ENCODE measurements at places on chromosomes 12 and 14.

DNA sequence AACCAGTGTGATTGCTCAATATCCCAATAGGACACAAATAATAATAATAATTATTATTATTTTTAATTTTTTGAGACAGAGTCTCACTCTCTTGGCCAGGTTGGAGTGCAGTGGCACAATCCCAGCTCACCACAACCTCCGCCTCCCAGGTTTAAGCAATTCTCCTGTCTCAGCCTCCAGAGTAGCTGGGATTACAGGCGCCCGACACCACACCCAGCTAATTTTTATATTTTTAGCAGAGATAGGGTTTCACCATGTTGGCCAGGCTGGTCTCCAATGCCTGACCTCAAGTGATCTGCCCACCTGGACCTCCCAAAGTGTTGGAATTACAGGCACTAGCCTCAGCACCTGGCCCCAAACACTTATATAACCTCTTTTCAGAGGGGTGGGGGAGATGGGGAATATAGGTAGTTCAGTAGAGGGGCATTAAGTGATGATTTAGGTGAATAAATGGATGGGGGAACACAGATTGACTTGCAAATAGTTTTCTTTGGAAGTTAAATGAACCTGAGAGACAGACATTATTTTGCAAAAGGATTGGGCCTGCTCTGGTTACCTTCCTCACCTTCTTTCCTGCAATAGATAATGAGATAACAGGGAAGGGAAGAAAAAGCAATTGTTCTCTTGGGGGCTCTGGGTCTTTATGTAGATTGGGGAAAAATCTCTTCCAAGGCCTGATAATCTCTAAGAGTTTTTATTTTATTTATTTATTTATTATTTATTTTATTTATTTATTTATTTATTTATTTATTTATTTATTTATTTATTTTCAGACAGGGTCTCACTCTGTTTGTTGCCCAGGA is 57.7 kb downstream of the RESF1 start:
- no peak overlapping the region for H3K27ac ChIP-seq
- H3K27me3 ChIP-seq: no peaks in the 10 kb centered on the region
- no peak for DNase-seq
- no peaks in the 10 kb centered on the region for H3K36me3 ChIP-seq
- no peaks in the 10 kb centered on the region for H3K4me1 ChIP-seq

DNA sequence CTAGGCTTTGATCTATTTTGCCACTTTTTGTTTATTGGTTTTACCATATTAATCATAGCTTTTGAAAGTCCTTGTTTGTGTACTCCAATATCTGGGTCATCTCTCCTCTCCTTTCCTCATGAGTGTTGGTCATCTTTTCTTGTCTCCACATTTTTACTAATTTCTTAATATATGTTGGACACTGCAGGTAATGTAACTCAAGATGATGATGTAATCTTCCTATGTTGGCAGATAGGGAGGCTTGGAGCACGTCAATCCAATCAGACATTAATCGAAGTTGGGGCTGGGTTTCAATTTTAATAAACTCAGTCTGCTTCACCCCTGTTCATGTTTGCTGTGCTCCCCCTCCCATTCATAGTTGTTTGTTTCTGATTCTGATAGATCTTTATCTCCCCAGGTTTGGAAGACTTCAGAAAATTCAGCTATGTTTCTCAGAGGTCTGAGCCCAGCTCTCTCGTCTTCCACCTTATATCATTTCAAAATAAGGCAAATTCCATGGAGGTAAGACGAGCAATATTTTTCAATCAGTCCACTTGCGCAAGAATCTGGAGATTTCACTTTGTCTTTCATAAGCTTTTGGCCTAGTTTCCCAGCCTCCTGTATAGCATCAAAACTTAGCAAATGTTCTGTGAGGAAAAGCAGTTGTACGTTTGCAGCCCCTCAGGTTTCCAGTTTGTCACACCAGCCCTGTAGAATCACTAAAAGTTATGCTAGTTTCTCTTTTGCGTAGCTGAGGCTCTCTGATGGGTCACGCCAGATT is 504.1 kb downstream of the TMTC2 start:
- H3K27ac ChIP-seq: no peak overlapping the region
- no peak for DNase-seq
- H3K4me1 ChIP-seq: no peaks in the 10 kb centered on the region
- no peak overlapping the region for H3K4me3 ChIP-seq
- no peaks in the 10 kb centered on the region for H3K27me3 ChIP-seq
- no peaks in the 10 kb centered on the region for H3K36me3 ChIP-seq

DNA sequence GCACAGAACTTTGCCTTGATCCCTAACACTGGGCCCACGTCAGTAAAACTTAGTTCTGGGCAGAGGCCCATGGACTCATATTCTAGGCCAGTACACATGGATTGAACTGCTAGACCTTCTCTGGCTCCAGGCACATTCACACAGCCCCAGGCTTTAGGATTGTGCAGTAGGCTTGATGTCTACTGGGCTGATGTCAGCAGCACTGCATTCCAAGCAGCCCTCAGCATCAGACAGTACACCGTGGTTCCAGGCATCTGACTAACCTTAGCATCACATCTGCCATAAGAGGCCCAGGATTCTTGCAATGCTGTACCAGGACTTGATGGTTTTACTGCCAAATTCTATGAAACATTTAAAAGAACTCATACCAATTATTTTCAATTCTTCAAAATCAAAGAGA is 301.9 kb downstream of the CCER1 start:
- no peaks in the 10 kb centered on the region for H3K36me3 ChIP-seq
- H3K4me1 ChIP-seq: no peaks in the 10 kb centered on the region
- H3K27ac ChIP-seq: no peak overlapping the region
- no peak overlapping the region for H3K4me3 ChIP-seq
- H3K27me3 ChIP-seq: no peaks in the 10 kb centered on the region

GRCh38 chr12:47517122-47517521 is 188.7 kb downstream of the RPAP3 start:
- no peaks in the 10 kb centered on the region for H3K27me3 ChIP-seq
- no peak overlapping the region for H3K27ac ChIP-seq
- no peaks in the 10 kb centered on the region for H3K4me1 ChIP-seq
- no peak overlapping the region for H3K4me3 ChIP-seq
- no peaks in the 10 kb centered on the region for H3K36me3 ChIP-seq

- no peak overlapping the region for H3K4me3 ChIP-seq
- H3K27me3 ChIP-seq: no peaks in the 10 kb centered on the region
- no peak for DNase-seq
- no peak overlapping the region for H3K27ac ChIP-seq
Observed at GRCh38 chr12:72041811-72042210, 103.2 kb downstream of the TPH2 start.

DNA sequence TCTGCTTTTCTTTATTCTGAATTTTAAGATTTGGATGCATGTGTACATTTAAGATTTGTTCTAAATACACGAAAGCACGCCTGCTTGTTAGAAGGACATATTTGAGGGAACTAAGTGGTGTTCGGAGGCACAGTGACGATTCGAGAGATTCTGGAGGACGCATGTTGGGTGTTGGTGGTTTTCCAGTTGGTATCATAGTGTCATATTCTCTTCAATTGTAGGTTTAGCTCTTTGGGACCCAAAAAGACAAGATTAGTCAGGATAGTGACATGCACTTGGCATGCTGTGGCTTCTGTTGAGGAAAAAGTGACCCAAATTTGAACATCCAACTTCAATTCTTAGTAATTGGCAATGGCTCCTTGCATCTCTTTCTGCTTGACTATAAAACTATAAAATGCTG is 30.1 kb downstream of the PRKCH start:
- no peaks in the 10 kb centered on the region for H3K27me3 ChIP-seq
- no peak overlapping the region for H3K27ac ChIP-seq
- no peak for DNase-seq
- no peak overlapping the region for H3K4me3 ChIP-seq

DNA sequence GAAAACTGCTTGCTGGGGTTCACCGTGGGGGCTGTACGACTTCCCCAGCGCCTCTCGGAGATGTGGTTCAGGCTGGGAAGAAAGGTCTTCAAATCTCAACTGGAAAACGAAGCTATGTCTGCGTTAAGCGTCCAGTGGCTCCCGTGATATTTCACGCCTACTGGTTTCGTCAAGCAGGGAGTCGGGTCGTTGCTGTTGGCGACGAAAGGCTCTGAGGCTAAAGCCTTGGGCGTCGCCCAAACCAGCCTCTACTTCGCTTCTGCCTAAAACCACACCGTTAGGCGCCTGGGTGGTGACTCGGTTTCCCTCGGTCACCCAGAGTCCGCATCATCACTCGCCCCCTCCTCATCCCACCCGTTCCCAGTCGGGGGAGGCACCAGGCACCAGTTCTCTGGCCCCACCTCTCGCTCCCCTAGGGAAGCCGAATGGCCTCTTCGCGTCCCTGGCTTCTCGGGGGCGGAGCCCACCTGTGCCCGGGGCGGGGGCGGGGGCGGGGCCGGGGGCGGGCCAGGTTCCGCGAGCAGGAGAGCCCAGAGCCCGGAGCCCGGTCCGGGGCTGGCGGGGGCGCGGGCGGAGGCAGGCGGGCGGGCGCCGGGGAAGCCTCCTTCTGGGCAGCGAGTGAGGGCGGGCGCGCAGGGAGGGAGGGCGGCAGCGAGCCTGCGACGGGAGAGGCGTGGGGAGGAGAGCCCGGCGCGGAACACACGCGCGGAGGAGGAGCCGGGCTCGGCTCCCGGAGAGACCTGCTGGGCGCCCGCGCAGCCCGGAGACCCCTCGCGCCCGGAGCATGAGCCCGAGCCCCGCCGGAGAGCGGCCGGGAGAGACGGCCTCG is at the start of gene B4GALNT3:
B4GALNT3 (plus strand) TSS at position 510 of the 829 bp plus-strand sequence. CDS start 438 bp downstream, outside the sequence.
- 0 out of 2 replicates have a peak, but pooled peaks cover 4% of the 10 kb centered on the region for H3K4me1 ChIP-seq
- peaks cover 72% of the 10 kb centered on the region for H3K27me3 ChIP-seq
- peak; percentile 8 for DNase-seq
- no peaks in the 10 kb centered on the region for H3K36me3 ChIP-seq

DNA sequence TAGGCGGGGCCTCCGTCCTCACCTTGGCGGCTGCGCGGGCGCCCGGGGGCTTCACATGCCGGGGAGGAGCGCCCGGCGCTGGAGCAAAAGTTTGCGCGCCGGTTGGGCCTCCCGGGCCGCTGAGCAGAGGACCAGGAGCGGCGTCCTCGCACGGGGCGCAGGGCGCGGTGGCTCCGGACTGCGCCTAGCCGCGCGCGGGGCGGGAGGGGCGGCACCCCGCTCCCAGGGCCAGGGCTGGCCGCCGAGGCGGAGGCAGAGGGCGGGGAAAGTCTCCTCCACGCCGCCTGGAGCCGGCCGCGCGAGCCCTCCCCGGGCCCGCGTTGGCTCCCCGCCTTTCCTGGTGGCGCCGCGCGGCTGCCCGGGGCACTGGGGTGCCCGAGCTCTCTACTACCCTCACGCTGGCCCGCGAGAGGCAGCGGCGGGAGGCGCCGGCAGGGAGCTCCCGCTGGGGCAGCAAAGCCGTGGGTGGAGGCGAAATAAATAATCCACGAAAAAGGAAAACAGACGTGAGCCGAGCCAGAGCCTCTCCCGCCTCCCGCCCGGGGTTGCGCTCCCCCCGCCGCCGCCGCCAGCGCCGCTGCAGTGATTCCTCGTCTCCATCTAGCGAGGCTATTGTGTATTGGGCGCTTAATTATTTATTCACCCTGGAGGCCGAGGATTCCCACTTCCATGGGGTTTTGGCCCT is 400 bp upstream of the PRIMA1 start:
- peaks cover 5% of the 10 kb centered on the region for H3K27me3 ChIP-seq
- no peak overlapping the region for H3K4me3 ChIP-seq
- DNase-seq: no peak
- H3K36me3 ChIP-seq: no peaks in the 10 kb centered on the region
- H3K27ac ChIP-seq: no peak overlapping the region

DNA sequence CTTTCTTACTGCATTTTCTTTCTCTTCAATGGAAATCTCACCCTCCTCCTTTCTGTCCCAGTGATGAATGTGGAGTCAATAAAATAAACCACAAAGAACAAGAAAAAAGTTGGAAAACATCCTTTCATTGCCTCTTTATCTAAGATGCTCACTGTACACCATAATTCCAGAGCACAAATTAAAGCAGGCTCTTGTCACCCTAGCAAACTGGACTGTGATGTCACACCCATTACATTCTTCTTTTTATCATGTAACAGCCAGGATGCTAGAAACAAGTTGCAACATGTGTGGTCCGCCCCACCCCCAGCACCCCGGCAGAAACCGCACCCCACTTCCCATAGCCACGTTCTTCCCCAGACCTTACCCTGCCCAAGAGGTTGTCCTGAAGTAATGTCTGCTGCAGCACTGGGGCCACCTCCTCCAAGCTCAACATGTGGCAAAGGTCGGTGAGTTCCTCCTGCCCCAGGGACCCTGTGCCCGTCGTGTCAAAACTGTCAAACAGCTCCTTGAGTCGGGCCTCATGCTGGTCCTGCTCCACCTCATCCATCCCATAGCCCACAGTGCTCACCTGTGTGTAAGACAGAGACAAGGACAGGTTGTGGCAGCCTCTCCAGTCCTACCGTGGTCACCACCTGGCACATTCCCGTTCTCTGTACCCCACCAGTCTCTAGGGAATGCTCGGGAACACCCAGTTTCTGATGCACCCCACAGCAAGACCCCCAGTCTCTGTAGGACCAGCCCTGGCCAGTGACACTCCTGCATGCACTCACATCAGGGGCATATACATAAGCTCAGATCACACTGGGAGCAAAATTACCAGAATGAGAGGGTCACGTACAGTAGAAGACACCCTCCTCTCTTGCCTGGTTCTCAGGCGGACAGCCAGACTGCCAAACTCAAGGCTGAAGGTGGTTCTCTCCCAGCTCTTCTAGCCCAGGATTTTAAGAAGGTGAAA is 9.2 kb downstream of the NIN start:
- H3K4me1 ChIP-seq: no peaks in the 10 kb centered on the region
- no peaks in the 10 kb centered on the region for H3K27me3 ChIP-seq
- no peaks in the 10 kb centered on the region for H3K36me3 ChIP-seq

DNA sequence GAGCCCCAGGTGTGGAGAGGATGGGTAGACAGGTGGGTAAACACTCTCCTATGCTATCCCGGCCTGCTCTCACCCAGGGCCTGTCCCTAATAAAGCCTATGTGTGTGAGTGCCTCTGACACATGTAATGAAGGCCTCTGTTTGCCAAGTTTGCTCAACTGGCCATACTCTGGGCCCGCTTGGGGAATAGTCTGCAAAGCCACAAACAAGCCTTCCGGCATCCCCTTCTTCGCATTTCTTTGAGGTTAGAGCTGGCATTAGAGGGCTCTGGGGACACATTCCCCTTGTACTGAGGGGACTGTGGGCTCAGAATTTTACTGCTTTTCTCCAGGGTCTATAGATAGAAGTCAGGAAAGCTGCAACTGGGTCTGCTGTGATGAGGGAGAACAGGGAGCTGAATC is 240.5 kb downstream of the C12orf75 start:
- DNase-seq: no peak
- no peak overlapping the region for H3K4me3 ChIP-seq
- H3K27ac ChIP-seq: no peak overlapping the region
- no peaks in the 10 kb centered on the region for H3K36me3 ChIP-seq

GRCh38 chr12:114311974-114312373 is 94.0 kb downstream of the TBX5 start:
- H3K27me3 ChIP-seq: no peaks in the 10 kb centered on the region
- no peaks in the 10 kb centered on the region for H3K36me3 ChIP-seq
- H3K4me1 ChIP-seq: no peaks in the 10 kb centered on the region
- DNase-seq: no peak

- no peaks in the 10 kb centered on the region for H3K27me3 ChIP-seq
- peaks cover 17% of the 10 kb centered on the region for H3K4me1 ChIP-seq
- DNase-seq: peak; percentile 69
- no peaks in the 10 kb centered on the region for H3K36me3 ChIP-seq
- peak overlapping the region; percentile 28 for H3K27ac ChIP-seq
- peak overlapping the region; percentile 21 for H3K4me3 ChIP-seq
Observed at GRCh38 chr12:87311206-87311605, 718.0 kb downstream of the C12orf50 start.

GRCh38 chr12:120737557-120738251 is 12.1 kb downstream of the ACADS start:
- no peaks in the 10 kb centered on the region for H3K4me1 ChIP-seq
- H3K36me3 ChIP-seq: no peaks in the 10 kb centered on the region
- no peak overlapping the region for H3K27ac ChIP-seq
- H3K4me3 ChIP-seq: no peak overlapping the region
- DNase-seq: no peak
- no peaks in the 10 kb centered on the region for H3K27me3 ChIP-seq

All from MM.1S (cell line).